ENCODE measurements at places on chromosomes 1 and 21.

GRCh38 chr1:89826594-89826993 lies 5.8 kb downstream of the LRRC8D start:
- DNase-seq, result no peak

- DNase-seq, result no peak
These were observed 206.7 kb downstream of the CTH start for GRCh38 chr1:70617728-70618127.

DNA sequence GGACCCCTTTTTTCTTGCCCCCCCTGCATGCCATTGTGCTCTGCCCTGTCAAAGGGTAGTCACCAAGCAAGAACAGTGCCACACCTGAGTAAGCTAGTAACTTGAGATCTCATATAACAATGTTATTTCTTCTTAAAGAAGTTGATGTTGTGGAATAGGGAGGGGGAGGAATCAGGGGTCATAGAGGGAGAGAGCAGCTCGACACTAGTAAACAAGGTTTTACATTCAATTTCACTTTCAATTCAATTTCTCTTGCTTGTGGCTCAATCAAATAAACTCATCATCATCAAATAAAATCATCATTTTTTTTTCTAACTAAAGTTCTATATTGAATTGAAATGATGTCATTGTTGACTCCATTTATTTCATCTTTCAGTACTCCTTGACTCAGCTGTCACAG lies 106.4 kb downstream of the CRB1 start:
- no peak for DNase-seq

- DNase-seq, result no peak
These were observed 48.5 kb upstream of the NRDC start for GRCh38 chr1:51927029-51927428.

- no peak for DNase-seq
These were observed 37.3 kb downstream of the HSD3B1 start for GRCh38 chr1:119544165-119544762.

DNA sequence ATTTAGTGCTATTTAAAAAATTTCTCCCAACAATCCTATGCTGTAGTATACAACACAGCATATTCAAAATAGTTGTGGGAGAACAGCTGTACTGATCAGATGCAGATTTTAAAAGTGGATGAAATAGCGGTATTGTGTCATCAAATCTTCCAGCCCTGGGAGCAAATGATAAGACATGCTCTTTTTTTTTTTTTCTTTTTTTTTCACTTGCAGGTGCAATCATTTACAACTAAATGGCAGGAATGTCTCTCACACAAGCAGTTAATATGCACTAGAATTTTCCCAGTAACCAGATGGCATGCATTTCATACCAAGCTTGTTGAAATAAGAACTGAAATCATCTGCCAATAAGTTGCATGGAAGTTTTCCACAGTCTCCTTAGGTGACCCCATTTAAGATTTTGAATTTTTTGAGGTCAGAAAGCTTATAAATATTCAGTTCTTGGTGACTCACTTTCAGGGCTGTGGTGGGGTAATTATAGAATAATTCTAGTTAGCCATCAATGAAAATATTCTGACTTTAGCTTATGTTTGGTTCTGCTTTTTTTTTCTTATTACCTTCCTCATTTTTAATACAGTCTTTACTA lies 623.9 kb upstream of the NR5A2 start:
- no peak for DNase-seq

DNA sequence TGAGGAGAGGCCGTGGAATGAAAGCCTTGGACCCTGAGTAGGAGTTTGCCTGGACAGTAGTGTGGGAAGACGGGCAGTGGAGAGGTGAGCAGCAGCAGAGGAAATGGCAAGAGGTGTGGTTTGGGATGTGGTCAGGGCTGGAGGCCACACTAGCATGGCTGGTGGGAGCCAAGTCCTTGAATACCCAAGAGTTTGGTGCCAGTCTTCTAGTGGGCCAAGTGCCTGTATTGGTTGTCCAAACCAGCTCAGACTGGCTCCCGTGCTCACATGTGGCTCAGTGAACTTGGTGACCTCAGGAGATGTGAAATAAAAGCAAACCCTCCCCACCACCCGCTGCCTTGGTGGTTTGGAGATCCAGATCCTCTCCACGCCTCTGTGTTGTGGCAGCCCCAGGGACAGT lies 2.4 kb downstream of the GUCA2A start:
- no peak for DNase-seq

DNA sequence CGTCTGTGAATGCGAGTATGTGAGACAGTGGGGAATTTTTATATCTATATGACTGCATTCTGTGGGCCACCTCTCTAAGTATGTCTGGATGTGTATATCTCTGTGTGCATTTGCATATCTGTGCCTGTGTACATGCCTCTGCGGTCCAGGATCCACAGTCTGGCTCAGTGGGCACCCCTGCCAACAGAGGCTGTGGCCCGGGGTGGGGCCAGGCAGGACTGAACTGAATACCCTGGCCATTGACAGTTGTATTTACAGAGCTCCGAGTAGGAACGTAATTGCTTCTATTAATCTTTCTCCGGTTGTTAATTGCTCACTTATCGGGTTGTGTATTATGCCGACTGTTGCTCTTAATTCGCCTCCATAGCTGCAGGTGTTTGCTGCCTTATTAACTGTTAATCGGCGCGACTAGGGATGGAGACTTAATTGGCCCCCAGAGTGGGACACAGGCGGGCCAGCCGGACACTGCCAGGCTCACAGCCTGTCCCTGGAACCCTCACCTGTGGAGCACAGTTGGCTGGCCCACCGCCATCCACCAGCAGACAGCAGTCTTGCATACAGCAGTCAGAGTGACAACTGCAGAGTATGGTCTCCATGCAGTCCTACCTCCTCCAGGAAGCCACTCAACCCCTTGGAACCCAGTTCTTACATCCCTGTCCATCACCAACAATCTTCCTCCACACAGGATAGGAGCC lies 22.4 kb upstream of the ADGRB2 start:
- no peak for DNase-seq

DNA sequence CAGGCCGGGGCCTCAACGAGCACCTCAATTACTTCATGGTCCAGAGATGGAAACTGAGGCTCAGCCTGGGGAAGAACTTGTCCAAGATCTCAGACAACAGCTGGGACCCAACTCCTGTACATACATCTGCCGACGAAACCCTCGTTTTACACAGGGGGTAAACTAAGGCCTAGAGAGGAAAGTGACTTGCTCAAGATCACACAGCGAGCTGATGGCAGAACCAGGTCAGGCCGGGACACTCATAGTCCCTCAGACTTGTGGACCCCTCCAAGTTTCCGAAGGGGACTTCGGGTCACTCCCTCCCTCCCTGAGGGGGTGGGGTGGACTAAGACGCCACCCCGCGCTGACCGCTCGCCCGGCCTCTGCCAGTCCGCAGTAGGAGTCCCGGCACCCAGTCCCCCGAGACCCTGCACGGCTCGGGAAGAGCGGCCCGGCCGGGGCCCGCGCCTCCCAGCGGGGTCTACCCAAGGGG lies 430 bp downstream of the WASF2 start:
- peak; percentile 15 for DNase-seq

DNA sequence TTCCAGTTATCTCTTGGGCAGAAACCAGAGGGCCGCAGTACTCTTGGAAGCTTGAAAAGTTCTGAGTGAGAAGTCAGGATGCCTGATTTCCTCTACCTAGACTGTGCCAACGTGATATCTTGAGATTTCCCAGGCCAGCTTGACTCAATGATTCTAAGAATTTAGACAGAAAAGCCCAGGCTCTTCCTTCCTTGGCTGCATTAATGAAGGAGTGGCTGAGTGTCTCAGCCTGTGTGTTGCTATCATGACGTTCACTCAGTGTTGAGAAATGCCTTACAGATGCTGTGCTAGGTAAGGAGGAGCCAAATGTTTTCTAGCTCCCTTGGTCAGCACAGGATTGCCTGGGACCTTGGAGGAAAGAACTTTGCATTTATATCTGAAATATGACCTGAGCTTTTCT lies 454.1 kb upstream of the USP24 start:
- no peak for DNase-seq

GRCh38 chr1:162366149-162366548 lies 10.5 kb downstream of the SPATA46 start:
- no peak for DNase-seq

- DNase-seq, result no peak
These were observed 1.0 kb upstream of the CD84 start for GRCh38 chr1:160580221-160580812.

DNA sequence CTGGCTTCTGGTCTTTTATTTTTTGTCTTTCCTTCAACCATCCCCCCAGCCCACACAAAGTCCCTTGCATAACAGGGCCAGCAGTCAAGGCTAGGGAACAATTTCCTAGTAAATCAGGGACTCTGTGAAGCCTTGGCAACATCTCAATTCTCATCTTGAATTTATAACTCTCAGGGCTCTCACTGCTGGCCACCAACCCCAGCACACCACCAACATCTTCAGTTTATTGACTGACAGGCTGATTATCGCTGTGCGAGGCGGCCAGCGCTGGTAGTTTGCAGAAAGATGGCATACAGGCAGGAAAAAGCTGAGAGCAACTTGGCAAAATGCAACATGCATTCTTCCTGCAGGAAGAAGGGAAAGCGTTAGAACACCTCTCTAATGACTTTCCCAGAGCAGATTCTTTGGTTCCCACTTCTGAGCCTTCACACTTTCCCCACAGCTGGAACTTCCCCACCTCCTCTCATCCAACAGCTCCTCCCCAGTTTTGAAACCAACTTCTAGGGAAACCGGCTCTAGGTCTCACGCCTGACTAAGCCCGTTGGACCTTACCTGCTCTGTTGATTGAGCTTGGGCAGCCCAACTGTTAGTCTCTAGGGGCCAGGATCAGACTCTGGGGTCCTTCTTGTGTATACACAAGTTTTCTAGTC lies 26.3 kb upstream of the CSF1 start:
- no peak for DNase-seq
